ENCODE measurements at places on chromosomes 3 and 15.

- DNase-seq = no peak
These were observed 89.7 kb upstream of the GRM7 start for GRCh38 chr3:6771171-6771570.

- no peak for DNase-seq
These were observed 42.2 kb upstream of the ROBO2 start for GRCh38 chr3:76997733-76998132.

- no peak for DNase-seq
These were observed 20.2 kb downstream of the LRIG1 start for GRCh38 chr3:66480666-66481065.

- DNase-seq = no peak
These were observed 121.5 kb downstream of the OXNAD1 start for GRCh38 chr3:16386561-16386960.

- DNase-seq = no peak
These were observed 593.3 kb downstream of the FOXP1 start for GRCh38 chr3:70990185-70990584.

GRCh38 chr3:184645336-184645735 lies 66.5 kb downstream of the MAGEF1 start:
- peak; percentile 62 for DNase-seq

GRCh38 chr3:69085168-69085832 lies 563 bp downstream of the ARL6IP5 start:
- DNase-seq = no peak

DNA sequence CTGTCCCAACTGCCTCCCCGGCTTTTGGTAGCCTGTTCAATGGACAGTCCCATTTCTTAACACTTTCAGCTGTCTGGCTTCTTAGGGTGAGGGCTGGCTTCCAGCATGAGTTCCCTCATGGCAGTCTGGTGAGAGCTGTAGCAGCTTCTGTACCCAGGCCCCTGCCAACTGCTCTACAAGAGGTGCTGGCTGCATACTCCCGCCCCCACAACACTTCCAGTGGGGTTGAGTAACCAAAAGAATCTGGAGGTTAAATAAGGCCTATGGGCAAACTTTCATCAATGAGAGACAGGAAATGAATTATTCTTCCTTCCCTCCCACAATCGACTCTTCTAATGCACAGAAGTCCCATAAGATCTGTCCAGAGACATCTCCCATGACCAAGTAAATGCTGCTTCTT lies 145.0 kb downstream of the NEK10 start:
- DNase-seq = no peak

DNA sequence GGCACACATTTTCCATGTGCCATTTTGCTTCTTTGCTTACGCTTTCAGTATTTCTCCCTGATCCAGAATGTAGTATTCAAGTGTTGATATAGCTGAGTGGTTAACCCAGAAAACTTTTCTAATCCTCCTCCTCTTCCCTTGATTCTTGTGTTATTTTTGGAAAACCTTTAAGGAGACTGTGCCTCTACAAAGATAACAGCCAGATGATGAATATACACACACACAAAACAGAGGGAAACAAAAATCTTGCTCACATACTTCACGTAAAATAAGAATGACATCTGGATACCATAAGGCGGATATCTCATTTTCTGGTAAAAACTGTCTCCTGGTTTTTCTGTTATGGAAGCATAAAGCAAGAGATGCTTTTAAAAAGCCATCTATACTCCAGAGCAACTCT lies 295.8 kb upstream of the THBS1 start:
- DNase-seq = no peak

GRCh38 chr3:124919756-124920155 lies 14.8 kb downstream of the MUC13 start:
- no peak for DNase-seq

DNA sequence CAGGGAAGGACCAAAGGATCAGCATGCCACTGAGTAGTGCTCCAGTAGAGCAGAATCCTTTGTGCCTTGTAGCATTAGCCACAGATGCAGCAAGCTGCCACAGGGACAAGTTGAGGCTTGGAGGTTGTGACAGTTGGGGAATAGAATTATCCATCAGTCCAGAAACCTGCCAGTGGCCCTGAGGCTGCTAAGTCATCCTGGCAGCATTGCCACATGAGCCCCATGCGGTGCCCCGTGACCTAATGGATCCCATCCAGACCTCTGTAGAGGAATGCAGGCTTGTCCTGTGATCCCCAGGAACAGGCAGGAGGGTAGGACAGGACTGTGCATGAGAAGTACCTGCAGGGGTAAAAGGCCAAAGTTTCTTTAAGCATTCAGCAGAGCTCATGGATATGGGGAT lies 51.7 kb downstream of the BOC start:
- DNase-seq = no peak

DNA sequence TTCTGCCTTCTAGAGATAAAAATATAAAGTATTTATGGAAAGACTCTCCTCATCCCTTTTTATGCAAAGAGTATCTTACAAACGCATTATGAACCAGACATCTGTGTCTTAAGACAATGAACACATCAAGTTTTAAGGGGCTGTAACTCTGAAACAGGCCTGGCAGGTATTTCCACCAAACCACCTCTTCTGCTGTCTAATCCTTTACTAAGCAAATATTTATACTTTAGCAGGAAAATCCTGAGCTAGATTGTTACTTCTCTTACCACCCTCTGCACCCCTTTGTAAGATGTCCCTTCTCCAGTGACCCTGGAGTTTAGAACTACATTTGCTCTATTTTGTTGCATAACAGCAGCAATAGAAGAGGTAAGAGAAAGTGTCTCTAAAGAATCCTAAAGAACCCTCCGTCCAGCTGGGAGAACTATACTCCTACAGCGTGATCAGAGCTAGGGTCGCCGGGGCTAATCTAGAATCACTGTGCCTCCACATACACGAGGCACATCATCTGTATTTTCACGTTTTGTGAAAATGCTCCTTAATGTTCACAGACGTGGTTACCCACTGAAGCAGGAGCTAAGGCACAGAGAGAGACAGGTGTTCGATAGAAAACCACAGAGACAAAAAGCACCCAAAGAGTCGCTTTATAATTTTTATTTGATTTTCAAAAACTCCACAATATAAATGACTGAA lies 129.6 kb downstream of the FOXP1 start:
- no peak for DNase-seq

DNA sequence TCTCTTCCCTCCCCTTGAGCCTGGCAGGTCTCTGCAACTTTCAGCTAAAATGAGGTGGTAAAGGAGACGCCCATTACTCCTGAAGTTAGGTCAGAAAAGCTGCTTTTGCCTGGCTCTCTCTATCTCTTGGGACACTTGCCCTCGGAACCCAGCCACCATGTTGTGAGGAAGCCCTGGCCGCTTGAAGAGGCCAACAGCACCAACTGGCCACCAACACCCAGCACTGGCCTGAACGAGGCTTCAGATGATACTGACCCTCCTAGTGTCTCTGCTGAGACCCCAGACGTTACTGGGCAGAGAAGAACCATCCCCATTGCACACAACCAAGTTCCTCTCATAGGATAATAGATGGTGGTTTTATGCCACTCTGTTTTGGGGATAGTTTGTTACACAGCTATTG lies 49.5 kb upstream of the PCSK6 start:
- no peak for DNase-seq

DNA sequence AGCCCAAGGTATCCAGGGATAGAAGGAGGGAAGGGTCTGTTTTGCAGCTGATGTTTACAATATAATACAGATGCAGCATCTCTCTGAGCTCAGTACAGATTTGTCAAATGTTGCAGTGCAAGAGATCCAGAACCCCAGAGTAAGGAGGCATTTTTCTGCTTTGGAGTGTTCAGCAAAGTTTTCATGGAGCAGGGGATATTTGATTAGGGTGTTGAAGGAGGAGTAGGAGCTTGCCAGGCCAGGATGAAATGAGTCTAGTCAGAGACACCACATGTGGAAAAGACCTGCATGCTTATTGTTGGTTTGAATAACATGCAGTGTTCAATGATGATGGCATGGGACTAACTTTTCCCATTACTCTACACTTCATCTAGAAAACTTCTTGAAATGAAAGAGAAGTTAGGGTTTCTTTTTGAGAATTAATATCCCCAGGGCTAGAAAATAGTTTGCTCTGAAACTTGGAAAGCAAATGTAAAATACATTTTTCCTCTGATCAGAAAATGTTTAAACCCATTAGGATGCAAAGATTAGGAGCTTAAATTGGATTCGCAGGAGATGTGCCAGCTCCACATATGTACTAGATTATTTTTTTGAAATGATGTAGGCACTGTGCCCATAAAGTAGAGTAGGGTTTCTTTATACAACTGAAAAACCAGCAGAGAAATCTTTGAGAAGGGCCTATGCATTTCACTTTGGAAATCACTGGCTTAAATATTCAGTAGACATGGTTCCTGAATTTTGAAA lies 243.8 kb downstream of the CACNA2D3 start:
- DNase-seq = no peak

DNA sequence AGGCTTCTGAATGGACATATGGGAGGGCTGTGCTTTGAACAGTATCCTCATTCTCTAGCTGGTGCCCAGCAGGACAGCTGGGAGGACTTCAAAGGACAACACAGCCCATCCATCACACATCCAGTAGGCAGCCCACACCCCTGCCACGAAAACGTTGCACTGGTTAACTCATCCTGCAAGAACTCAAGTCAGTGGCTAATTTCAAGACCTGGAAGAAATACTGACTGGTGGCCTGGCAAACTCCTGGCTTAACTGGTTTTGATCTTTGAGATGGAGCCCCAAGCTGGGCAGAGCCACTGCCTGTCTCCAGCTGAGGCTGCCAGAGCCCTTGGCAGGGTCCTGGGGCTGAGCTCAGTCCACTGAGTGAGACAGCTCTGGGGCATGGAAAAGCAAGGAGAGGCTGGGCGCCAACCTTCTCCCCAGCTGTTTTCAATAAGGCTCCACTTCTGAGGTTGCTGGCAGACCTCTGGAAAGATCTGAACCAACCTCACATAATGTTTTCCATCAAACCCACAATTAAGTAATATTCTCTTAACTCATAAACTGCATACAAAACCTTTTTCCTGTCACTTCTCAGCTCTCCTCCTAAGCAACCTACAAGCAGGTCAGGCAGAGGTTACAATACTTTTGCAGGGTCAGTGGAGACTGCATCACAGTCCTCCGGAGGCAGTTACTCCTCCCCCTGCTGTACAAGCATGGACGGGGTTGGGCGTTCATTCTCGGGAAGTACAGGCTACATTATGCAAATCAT lies 110.3 kb downstream of the MYLK start:
- DNase-seq = no peak
